ENCODE measurements at places on chromosomes 3 and 15.

DNA sequence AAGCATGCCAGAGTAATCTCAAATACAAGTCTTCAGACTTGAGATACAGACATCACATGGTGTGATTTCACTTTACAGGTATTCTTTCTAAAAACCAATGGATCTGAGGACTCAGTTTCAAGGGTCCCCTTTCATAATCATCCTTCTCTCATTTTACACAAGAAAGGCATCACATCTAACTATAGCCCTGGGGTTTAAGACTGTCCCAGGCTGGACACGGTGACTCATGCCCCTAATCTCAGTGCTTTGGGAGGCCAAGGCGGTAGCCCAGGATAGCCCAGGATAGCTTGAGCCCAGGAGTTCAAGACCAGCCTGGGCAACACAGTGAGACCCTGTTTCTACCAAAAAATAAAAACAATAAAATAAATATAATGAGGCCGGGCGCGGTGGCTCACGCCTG, 36.4 kb downstream of the UBP1 start:
- DNase-seq = no peak

DNA sequence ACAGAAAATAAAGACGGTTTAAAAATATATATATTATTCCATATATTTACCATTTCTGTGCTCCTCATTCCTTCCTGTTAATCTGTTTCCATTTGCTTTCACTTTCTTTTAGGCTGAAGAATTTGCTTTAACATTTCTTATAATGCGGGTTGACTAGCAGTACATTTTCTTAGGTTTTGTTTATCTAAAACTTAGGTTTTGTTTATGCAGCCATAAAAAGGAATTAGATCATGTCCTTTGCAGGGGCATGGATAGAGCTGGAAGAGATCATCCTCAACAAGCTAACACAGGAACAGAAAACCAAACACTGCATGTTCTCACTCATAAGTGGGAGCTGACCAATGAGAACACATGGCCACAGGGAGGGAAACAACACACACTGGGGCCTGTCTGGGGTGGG, 578.1 kb downstream of the FHIT start:
- no peak for DNase-seq

GRCh38 chr3:124748560-124749198, 18.4 kb downstream of the UMPS start:
- DNase-seq = no peak

- DNase-seq = no peak
Observed at GRCh38 chr3:13931172-13931571, 51.3 kb upstream of the WNT7A start.

- DNase-seq = no peak
Observed at GRCh38 chr3:159866201-159866746, 122.4 kb upstream of the IL12A start.

GRCh38 chr3:122092460-122093165, 37.5 kb downstream of the CD86 start:
- no peak for DNase-seq

GRCh38 chr3:15283702-15284101, 48.7 kb downstream of the SH3BP5 start:
- DNase-seq = no peak

GRCh38 chr3:135965129-135965505, 411 bp upstream of the PPP2R3A start:
- no peak for DNase-seq

DNA sequence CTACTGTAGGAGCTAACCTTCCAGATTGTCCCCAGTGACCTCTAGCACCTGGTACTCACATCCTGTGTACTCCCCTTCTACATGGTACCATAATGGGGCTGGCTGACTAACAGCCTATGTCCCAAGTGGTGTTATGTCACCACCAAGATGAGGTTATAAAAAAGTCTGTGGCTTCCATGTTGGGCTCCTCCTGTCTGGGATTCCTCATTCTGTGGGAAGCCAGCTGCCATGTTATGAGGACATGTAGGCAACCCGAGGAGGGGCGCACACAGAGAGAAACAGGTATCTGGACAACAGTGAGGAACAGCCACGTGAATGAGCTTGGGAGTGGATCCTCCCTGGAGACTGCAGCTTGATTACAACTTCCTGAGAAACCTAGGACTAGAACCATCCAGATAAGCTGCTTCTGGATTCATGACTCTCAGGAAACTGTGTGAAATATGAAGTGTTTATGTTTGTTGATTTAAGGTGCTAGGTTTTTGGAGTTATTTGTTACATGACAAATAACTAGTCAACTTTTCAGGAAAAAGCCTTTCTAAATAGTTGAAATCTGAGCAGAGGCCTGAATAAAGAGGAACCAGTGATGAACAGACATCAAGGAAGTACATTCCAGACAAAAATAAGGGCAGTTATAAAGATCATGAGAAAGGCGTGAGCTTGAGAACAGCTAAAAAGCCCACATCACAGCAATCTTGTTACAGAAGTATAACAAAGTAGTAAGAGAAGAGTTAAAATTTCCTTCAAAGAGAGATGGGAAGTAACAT, 21.7 kb downstream of the GOLIM4 start:
- DNase-seq = no peak

DNA sequence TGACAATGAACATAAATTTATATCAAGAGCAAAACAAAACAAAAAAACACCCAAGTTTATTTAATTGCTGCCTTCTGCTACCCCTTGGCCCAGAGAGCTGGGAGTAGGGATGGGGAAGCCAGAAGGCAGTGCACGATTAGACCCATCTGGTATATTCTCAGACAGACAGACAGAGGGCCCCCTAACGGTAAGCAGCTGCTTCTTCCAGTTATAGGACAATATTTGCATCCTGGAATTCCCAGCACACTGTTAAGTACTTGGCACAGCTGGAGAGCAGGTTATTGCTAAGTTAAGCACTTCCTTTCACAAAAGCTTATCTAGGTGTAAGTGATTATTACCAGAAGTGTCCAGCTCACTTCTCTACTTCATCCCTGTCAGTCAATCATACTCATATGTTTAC, 39.3 kb downstream of the C2CD4B start:
- DNase-seq = no peak

- DNase-seq = no peak
Observed at GRCh38 chr3:39485547-39485946, 18.1 kb downstream of the MOBP start.

GRCh38 chr15:72515591-72516389, 41.7 kb downstream of the ARIH1 start:
- DNase-seq = no peak

- DNase-seq = no peak
Observed at GRCh38 chr3:52014613-52015012, 18.9 kb upstream of the RPL29 start.

- DNase-seq = no peak
Observed at GRCh38 chr15:67065531-67066005, at the start of gene SMAD3. Gene SMAD3 (plus strand): TSS chr15:67065602. CDS start chr15:67066155, 553 bp downstream.

GRCh38 chr3:189953551-189953950, 167.1 kb downstream of the P3H2 start:
- no peak for DNase-seq

DNA sequence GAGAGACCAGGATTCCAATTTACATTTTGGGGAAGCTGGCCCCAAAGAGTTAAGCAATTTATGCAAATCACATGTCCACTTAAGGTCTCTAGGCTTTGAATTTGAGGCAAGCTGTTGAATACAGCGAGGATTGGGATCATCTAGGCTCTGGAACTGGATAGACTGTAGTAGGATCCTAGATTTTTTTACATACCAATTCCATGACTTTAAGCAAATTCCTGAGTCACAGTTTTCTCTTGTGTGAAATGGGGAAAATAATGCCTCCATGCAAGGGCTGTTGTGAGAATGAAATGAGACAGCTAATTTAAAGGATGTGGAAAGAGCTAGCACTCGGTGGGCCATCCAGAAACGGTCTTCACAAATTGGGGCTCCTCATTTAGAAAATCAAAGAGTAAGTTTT, 103.4 kb downstream of the MINAR1 start:
- DNase-seq = no peak

DNA sequence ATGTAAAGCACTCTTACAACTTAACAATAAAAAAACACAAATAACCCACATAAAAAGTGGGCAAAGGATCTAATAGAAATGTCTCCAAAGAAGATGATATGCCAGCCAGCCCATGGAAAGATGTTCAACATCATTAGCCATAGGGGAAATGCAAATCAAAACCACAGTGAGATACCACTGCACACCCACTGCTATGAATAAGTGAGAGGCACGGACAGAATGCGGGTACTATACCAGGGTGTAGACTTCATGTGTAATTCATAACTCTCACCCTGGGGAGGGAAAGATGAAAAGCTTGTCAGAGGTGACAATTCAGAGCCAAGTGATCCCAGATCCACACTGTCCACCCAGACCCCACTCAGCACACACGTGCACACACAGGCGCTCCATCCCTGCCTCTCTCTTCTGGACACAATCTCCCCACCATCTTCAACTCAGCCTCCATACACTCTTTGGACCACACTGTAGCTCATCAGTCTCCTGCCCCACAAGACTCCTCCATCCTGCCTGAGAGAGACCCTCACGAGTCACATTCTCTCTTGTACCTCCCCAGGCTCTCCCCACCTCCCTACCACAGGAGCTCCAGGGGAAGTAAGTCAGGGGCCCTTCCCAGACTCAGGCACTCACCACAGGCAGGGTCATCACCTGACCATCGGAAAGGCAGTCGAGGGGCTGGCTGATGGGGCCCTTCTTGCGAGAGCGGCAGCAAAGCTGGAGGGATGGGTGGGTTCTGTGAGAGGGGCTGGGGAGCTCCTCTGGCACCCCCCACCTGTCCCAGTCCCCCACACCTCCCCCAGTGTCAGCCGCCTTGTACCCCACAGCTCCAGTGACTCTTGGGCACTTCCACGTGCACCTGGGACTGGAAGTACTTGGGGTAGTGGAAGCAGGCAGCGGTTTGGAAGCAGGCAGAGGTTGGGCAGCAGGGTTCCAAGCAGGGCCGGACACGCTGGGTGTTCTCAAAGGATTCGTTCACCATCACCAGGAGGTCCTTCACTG, 21.3 kb downstream of the PLA2G4E start:
- DNase-seq = no peak

DNA sequence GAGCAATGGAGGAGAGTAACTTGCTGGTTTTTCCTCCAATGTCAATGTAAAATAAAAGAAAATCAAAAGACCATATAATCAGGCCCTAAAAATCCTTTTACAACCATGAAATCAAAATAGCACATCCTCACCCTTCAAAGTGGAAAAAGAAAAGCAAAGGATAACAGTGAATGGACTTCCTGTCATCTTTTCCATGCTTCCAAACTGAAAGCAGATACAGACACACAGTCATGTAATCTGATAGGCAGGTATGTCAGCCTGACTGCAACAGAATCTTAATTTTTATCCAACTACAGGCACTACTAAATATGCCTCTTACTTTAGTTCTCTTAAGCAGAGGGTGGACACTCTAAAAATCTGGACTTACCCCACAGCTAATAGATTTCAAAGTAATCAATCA, 27.8 kb upstream of the IGDCC4 start:
- DNase-seq = no peak

- no peak for DNase-seq
Observed at GRCh38 chr3:128409624-128410581, 56.8 kb downstream of the DNAJB8 start.

GRCh38 chr15:96209285-96209735, 121.2 kb upstream of the NR2F2 start:
- DNase-seq = no peak

DNA sequence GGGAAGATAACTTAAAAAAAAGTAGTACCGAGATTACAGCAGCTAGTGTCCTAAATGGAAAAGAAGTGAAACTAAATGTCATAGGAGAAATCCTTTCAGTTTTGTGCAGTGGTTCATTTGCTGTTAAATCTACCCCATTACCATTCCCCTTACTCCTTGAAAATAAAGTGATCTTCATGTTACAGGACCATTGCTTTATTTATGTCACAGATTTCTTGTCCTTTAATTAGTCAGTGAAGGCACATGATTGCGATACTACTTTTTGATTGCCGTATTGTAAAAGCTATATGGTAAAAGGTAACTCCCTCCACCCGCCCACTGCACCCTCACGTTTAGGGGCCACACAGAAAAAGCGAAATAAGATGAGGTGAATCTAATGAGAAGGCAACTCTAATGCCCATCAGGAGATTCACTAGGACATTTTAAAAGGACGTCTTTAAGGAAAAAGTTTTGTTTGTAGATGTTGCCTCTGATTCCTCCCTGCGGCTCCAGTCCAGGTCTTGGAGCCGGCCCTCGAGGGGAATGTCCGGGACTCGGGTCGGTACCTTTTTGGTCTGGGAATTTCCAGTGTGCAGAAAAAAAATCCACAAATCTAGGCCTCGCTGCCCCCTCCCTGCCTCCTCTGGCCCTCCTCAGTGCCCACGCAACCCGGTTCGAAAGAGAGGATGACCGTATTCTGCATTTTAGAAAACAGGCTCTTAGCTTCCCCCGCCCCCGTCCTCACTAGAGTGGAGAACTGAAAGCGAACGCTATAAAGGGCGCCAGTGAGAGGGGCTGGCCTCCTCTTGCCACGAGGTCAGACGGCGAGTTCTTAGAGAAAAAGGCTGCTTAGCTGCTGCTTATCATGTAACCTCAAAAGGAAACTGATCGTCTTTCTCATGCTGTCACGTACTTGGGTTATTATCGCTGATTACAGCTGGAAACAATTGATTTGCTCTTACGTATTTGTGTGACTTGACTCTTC, 21.8 kb upstream of the NFKBIZ start:
- DNase-seq = peak; percentile 39

GRCh38 chr3:115165266-115165665, 18.2 kb upstream of the ZBTB20 start:
- DNase-seq = no peak

GRCh38 chr3:54870423-54870822, 57.4 kb downstream of the LRTM1 start:
- DNase-seq = no peak

- no peak for DNase-seq
Observed at GRCh38 chr3:124320976-124321375, 329.1 kb upstream of the ROPN1 start.

GRCh38 chr15:35673093-35673684, 127.2 kb upstream of the DPH6 start:
- DNase-seq = no peak

DNA sequence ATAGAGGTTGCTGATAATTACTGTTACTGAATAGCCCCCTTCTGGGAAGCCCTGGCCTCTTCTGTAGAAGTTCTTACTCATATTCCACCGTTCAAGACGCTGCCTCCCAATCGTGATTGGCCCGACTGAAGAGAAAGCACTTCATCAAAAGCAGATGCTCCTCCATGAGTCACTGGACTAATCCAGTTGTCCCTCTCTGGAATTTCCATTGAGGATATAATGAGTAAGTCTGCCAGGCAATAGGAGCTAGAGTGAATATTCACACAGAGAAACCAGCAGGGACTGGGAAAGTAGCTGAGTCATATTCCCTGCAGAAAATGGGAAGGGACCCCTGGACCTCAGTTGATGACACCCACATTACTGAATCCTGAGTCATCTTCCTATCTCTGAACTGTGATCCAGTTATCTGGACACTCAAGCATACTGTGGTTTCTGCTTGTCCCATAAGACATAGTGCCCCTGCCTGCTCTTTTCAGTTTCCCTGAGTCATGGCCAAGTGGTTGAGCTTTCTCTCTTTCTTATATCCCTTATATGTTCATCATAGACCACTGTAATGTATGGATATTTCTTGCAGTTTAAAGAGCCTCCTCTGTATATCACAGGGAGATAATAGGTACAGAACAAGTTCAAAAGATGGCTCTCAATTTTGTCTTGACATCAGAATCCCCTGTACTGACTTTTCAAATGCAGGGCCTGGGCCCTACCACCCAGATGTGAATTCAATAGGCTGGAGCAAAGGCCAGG, 151.2 kb upstream of the CDIN1 start:
- no peak for DNase-seq
